Fibroblast of the aortic adventitia (primary cell): ENCODE measurements at places on chromosomes 5 and 9. TPM values are rescaled to one million over a fixed set of nuclear protein-coding genes. Genes with fewer than 3 reads are reported as not detected.

GRCh38 chr5:174717826-174718455 is 6.4 kb upstream of the MSX2 start:
- DNase-seq = no peak

DNA sequence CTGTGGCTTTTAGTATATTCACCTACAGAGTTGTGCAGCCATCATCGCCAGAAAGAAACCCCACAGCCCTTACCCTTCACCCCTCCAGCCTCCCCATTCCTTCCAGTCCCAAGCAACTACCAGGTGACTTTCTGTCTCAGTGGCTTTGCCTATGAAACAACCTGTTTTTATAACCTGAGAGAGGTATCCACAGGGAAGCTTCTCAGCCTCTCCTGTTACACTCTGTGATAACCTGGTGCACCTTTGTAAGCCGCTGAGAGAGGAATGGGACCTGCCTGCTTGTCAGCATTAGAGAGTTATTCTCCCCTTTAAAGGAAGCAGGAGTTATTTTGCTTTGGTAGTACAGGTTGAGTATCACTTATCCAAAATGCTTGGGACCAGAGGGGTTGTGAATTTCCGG is 93.6 kb downstream of the TRIO start:
- DNase-seq = no peak

- peak; percentile 83 for DNase-seq
These were observed 5.4 kb downstream of the SRFBP1 start for GRCh38 chr5:121967187-121967586.

DNA sequence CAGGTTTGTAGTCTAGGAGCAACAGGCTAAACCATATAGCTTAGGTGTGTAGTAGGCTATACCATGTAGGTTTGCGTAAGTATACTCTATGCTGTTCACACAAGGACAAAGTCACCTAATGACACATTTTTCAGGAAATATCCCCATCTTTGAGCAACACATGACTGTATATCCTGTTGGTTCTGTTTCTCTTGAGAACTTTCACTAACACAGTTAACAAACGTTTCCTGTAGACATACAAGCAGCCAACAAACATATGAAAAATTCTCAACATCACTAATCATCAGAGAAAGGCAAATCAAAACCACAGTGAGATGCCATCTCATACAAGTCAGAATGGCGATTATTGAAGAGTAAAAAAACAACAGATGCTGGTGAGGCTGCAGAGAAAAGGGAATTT is 68.2 kb downstream of the NR2F1-AS1 start:
- peak; percentile 59 for DNase-seq

- no peak for DNase-seq
These were observed 608.9 kb downstream of the IRX1 start for GRCh38 chr5:4204276-4205141.

PTGR1 gene
- total RNA-seq = 76.0 and 88.4 TPM in 2 replicates

GRCh38 chr9:109482391-109482916 is 15.7 kb downstream of the PTPN3 start:
- DNase-seq = no peak

TERT gene
- not detected in 2 replicates for total RNA-seq

DNA sequence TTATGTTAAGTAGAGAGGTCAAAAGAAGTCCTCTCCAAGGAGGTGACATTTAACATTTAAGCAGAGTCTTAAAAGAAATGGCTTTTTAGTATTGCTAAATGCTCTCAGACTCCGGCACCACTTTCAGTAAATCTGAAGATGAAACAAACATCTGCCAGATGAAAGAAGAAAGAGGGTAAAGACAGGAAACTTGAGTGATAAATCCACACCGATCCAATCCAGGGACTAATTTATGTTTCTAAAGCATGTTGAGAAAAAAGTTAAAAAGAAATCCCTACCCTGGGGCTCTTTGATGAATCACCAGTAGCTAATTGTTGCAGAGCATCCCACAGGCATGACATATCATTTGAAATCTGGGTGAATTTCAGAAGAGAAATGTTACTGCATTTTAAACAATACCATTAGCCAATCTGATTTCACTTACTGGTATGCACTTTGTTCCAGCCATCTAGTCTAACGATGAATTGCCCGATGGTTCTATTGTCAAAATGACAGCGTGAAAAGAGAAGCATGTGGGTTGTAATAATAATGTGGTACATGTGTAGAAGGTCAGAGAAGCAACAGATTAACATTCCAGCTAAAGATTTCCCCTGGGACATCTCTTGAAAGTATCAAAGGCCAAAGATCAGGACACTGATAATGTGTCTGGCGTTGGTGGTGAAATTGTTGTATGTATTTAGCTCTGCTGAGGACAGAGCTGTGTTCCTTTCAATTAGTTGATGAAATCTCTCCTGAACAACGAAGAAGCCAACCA is 485.7 kb downstream of the CSNK1G3 start:
- peak; percentile 44 for DNase-seq

DNA sequence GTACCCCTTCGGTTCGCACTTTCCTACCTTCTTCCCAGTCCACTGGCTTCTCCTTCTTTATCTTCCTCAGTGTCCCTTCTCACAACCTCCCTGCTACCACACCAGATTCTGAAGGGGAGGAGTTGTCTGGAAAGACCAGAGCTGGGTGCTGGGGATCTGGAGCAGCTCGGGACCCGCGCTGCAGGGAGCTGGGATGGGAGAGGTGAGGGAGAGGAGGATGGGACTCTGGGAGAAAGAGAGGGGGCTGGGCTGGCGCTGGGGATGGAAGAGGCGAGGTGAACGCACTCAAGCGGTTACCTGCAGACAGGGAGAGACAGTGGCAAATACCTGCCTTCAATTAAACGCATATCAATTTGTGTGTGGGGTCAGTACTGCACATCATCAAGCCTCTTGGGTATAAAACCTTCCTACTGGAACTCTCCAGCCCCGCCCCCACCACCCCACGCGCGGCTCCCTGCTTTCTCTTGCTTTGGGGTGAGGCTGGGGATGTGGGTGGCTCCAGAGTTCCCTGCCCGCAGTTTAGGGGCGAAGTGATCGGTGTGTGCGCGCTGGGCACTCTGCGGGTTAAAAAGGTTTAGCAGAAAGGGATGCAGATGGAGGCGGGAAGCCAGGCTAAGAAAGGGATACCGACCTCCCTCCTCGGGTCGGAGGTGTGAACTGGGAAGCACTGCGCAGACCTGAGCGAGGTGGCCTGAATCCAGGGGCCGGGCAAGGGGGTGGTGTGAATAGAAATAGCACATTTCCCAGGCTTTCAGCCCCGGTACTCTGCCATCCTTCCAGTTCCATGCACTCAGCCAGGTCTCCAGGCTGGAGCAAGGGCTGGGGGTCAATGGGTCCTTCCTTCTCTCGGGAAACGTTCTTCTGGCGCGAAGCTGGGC is 977 bp upstream of the PAM start:
- DNase-seq = no peak

DNA sequence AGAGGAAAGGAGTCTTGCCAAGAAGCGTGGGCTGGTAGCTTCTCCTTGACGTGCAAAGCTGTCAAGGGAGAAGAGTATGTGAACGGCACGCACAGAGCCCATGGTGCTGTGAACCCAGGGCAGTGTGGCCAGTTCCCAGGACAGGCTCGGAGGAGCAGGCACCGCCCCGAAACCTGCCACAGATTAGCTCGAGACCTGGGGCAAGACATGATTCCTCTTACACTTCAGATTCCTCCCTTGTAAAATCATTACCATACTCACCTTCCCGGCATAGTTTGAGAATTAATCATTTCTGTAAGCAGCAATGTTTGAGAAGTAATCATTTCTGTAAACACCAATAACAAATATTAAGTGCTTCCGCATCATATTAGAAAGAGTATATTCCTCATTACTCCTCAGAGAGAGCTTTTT is 19.9 kb downstream of the GOLM1 start:
- no peak for DNase-seq

IL5 gene
- not detected in 2 replicates for total RNA-seq

CNOT6 gene
- 9.8 and 12.1 TPM in 2 replicates for total RNA-seq

DNA sequence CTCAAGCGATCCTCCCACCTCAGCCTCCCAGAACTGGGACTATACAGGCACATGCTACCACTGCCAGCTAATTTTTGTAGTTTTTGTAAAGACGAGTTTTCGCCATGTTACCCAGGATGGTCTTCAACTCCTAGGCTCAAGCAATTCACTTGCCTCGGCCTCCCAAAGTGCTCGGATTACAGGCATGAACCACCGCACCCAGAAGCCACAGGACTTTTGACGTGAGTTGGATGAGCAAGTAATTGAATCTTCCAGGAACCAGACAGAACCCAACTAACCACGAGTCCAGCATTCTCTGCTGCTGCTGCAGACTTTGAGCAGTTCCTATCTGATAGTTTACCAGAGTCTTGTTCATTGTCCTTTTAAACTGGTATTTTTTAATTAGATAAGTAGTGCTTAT is 9.6 kb upstream of the ATP6V0E1 start:
- no peak for DNase-seq

DNA sequence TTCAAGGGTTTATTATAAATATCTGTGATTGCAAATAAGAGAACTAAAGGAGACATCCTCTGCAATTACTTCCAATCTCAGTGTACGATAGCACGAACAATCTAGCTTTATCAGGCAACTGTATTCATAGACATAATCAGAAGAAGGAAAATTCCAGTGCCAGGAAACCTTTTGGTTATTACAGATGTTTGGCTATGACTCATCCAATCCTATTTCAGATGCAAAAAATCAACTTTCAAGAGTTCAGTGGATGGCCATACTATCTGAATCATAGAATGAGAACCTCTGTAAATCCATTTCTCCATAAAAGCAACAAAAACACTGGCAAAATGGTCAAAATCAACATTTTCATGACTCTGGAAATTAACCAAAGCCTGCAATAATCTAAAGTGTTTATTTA is 37.9 kb downstream of the GAS1 start:
- peak; percentile 78 for DNase-seq

GRCh38 chr5:96408841-96409538 is 24.1 kb downstream of the PCSK1 start:
- DNase-seq = no peak

SLC4A9 gene
- total RNA-seq = not detected in 2 replicates

- DNase-seq = no peak
These were observed 1.4 kb downstream of the FLT4 start for GRCh38 chr5:180647941-180648500.

DNA sequence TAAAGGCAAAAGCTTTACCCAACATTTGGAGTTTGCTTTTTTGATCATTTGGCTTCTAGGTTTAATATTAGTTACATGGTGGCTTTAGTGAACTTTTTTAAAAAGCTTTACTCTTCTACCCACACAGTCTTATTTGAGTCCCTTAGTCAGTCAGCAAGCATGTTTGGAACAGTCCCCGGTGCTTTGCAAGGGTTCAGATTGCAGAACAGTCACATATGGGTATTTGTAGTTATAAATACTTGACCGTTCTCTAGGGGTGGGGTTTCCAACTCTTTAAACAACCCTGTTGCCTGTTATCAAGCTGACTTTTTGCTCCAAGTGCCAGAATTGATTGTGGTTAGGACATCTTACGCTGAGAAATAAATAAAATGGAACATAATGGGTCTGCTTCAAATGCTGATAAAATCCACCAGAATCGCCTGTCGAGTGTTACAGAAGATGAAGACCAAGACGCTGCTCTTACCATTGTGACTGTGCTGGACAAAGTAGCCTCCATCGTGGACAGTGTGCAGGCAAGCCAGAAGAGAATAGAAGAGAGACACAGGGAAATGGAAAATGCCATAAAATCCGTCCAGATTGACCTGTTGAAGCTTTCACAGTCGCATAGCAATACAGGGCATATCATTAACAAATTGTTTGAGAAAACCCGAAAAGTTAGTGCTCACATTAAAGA is at the start of gene CAVIN4:
CAVIN4 (plus strand) TSS at position 304 of the 673 bp plus-strand sequence; CDS start at position 369, 65 bp downstream.
- DNase-seq = peak; percentile 89

GRCh38 chr9:84254972-84255371 is 85.6 kb downstream of the SLC28A3 start:
- DNase-seq = no peak

DNA sequence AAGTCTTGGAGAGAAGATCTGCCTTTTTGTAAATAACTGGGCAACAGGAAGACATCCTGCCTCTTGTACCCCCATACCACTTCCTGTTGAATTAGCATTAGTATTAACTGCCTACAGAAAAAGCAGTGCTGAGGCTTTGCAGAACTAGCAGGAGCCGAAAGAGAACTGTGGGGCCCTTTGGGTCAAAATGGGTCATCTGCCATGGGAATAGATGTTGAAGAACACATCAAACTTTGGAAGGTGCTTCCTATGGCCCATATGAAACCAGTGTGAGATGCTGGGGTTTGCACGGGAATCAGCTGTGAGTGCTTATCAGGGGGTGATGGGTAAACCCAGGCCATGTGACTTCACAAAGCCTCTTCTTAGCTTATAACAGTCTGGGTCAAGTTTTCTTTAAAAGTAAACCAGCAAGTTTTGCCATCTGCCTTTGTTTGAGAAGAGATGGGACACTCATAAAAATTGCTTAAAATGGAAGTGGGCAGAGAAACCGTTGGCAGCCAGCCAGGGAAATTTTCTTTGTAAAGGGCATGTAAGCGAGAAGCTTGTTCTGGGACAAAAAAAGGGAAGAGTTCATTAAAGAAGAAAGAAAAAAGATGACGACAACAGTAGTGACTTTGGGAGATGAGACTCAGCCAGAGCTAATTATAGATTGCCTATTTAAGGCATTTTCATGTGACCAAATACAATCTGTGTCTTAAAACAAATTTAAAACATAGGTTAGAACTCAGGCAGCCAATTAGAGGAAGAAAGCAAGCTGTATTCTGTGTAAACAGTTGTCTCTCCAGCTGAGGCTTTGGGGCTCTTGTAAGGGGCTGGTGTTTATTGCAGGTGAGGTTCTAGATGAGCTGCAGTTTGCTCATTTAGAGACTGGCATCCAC is 4.4 kb downstream of the SLC25A25 start:
- peak; percentile 89 for DNase-seq

ZNG1E gene
- 33.5 and 40.0 TPM in 2 replicates for total RNA-seq

- DNase-seq = no peak
These were observed 180.8 kb downstream of the RASEF start for GRCh38 chr9:82882138-82882537.

CAVIN4 gene
- total RNA-seq = 1.4 TPM in 2 replicates

DNA sequence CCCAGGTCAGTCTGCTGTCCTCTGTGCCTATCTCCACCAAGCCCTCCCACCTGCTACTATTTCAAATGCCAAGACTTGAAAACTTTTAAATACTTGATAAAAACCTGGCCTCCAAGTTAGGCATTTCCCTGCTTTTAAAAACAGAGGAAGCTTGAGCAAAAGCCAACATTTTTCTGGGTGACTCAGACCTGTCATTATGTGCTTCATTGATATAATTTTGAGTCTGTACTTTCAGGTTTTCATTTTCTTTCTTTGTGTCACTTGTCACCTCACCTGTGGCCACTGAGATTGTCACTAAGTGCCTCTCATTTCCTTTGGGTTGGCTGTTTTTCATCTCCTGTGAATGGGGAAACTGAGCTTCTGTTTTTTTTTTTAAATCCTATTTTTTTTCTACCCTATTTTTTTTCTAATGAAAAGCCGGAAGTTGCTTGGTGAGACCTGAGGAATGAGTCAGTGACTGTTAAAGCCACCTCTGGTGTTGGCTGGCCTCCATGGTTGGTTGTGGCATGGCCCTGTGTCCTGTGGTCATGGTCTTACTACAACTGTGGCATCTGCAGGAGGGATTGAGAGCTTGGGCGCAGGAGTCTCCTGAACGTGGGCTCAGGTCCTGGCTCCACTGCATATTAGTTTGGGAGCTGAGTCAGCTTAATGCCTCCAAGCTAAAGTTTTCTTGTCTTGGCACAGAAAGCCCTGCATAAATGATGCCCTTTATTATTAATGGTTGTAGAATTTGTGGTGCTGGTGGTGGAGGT is 56.7 kb downstream of the ARHGAP26 start:
- DNase-seq = peak; percentile 79
